Urinary bladder (tissue), 4 donors: ENCODE measurements at places on chromosomes 7 and 10. TPM values are rescaled to one million over a fixed set of nuclear protein-coding genes. Genes with fewer than 3 reads are reported as not detected.

DNA sequence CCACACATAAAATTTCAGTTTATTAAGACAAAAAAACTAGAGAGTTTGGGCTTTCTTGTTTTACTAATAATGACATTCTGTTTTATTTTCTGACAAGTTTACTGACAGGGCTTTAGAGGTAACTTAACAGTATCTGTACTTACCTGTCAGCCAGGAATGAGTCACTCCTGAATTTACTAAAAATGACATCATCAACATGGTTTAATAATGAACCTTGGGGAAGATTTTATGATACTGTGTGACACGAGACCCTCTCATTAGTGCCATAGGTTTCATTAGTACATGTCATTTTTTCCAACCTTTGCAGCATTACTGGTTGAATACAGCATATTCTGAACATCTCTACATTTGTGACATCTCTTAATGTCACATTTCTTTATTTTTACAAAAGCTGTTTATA, 131.1 kb downstream of the KCND2 start:
- DNase-seq, result no peak

DNA sequence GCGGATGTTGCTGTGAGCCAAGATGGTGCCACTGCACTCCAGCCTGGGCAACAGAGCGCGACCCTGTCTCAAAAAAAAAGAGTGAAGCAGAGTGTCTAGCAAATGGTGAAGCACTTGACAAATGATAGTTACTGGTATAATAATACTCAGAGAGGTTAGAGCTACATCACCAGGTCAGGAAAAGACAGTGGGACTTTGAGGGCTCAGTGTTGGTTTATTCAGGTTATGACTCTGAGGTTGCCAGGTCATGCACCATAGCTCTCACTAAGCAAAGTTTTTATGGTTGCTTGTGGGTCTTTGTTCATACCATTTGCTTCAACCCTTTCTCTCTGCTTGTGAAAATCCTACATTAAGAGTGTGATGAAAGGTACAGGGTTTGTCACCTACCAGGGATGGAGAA, 13.6 kb downstream of the MRPS33 start:
- DNase-seq, result no peak

GRCh38 chr7:106127984-106128780, 16.1 kb upstream of the SYPL1 start:
- DNase-seq, result no peak

DNA sequence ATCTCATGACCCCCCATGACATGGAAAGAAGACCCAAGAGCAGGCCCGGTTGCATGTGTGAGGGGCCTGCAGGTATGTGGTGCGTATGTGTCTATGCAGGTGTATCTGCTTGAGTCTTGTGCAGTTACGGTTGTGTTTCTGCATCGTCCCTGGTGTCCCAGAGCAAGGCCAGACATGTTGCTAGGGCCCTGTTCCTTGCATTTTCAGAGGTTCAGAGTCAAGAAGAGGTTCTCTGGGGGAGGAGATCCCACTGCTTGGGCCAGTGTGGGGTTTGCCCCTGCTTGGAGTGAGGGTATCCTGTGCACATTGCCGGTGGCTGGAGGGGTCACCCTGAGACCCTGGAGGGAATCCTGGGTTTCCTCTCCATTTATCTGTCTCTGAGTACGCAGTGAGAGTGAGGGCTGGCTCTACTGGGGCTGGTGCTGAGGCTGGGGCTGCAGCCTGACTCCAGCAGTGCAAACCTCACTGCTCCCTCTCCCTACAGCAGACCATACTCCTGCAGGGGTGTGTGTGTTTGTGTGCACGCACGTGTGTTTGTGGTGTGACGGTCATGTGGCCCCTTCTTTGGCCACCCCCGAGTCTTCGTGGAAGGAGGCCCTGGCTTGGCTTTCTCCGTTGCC, 4.1 kb downstream of the TRIM8 start:
- DNase-seq, result no peak

Gene CRHR2
- polyA plus RNA-seq, result 0.03 TPM

Gene LGI1
- 1.8 TPM for polyA plus RNA-seq

- DNase-seq, result no peak
Observed at GRCh38 chr7:107494884-107495283, 25.0 kb downstream of the GPR22 start.

Gene IGF2BP3
- polyA plus RNA-seq, result 0.27 TPM

DNA sequence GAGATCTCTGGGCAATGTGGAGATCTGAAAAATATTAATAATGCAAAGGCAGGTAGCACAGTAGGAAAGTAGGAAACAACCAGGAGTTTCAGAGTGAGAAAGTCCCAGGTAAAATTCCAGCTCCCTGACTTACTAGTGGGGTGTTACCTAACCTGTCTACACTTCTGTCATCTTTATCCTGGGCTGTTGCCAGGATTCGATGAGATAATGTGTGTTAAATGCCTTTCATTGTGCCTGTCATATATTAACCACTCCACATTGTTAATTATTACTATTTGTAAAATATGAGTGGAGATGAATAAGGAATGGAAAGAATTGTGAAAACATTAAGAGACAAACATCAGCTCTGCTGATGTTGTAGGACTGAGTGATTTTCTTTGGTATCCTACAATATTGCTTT, 50.0 kb upstream of the FRMD4A start:
- no peak for DNase-seq

Gene TMEM229A
- 0.73 TPM for polyA plus RNA-seq

DNA sequence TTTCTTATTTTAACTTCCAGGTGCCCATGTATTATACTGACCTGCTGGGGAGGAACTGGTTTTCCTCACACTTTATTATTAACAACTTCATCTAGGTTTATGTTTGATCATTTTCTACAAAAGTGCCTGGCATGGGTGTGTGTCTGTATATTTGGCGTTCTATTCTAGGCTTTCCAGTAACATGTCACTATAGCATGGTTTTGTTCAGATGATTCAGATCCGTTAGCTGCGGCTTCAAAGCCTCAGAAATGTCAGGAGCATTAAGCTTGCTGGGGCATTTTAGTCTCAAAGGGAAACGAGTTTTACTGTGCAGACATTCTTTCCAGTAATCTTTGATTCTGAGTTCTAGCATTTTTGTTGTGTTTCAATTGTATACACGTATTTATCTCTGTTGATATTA, 2.3 kb downstream of the INPP5A start:
- DNase-seq, result no peak

Gene NKX1-2
- polyA plus RNA-seq, result not detected

DNA sequence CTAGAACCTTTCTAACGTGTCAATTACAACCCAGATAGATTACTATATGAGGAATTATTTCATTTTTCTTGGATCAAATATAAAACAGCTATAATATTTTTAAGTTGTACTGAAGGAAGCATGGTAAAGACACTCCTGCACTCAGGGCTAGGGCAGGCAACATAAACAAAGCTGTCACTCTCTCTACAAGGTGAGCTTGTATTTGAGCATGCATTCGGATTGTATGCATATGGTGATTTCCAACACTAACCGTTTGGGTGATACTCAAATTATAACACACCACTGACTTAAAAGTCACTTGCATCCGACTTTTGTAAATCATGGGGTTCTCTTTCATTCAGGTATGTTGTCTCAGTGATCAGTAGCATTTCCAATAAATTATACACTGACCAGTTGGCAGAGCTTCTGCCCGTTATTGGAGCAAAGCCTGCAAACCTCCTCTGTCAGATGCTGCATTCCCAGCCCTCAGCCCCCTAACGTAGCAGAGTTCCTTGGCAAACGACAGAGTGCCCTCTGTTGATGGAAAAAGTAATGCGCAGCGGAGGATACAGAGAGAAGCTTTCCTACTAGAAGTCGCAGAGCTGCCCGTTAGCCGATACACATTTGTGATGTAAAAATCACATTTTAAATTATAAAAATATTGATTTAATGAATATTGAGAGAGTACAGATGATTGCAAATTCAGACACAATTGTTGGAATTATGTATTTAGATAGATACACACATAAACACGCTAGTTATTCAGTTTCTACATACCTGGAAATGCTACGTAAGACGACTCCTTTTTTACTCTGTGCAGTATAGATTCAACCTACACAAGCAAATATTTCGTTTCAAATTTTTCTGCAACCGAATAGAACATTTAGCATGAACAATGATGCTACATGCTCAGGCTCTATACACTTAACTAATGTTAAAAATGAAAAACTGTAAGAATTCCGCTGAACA, 173.9 kb upstream of the SP4 start:
- DNase-seq, result peak; percentile 64

Gene CAV2
- polyA plus RNA-seq, result 86.5 TPM

Gene CTAGE8
- 0.42 TPM for polyA plus RNA-seq

DNA sequence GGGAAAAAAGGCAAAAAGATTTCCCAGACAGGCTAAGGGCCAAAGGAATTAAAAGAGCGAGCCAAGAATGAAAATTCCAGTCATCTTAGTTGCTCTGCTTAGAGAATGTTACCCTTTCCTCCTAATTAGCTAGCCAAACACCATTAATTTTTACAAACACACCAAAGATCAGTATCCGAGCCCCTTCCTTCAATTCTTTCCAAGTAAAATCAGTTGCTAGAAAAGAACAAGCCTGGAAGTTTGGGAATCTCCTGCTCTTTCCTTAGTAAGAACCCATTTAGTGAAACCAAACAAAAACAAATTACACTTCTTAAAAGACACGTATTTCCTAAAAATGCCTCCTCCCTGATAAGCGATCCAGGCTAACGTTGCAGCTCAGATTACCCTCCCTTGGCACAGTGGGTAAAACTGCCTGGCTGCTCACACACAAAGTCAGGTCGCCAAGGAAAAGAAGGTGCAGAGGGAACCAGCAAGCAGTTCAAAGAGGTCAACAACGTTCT, 57.1 kb upstream of the ABLIM1 start:
- no peak for DNase-seq

DNA sequence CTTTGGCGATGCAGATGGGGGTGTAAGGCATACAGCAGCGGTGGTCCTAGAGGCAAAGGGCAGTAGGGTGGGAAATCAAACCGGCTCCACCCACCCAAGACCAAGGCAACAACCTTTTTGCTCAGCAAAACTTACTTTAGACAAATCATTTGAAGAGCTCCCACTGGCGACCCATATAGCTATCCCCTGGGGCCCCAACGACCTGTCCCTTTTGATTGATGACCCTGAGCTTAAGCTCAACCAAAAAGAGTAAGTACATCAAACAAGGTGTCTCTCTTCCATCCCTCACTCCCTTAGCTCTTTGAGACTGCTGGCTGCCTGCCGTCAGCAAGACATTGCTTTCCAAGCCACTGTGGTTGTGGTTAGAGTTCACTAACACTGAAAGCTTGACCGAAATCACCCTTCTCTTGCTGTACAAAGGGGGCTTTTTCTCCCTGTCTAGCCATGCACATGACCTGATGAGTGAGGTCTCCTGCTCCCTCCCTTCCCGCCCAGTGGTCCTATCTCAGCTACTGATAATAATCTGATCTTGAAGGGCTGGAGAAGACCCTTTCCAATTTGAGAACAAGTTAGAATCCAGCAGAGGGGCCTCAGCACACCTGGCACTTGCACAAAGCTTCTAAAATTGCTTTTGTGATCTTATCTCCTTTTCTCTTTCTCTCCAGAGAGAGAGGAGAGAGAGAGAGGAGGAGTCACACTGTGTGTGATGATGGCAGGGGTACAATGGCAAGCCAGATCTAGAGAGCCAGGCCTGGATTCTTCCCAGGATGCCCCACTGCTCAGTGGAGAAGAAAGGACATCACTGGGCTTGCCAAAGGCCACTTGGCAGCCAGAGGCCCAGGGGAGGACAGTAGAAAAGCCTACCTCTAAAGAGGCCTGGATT, 42.2 kb downstream of the XPNPEP1 start:
- DNase-seq, result no peak

Gene FAM24B
- 1.8 TPM for polyA plus RNA-seq

Gene LIPF
- not detected for polyA plus RNA-seq

Gene TRIM73
- polyA plus RNA-seq, result 3.1 TPM

- no peak for DNase-seq
Observed at GRCh38 chr7:18655912-18656311, 160.4 kb downstream of the HDAC9 start.

GRCh38 chr7:155800741-155801267, 11.5 kb downstream of the SHH start:
- no peak for DNase-seq

Gene CHCHD1
- 46.9 TPM for polyA plus RNA-seq

Gene RAB19
- 0.10 TPM for polyA plus RNA-seq

Gene ZNF679
- polyA plus RNA-seq, result not detected

- DNase-seq, result no peak
Observed at GRCh38 chr10:90929179-90929578, 8.3 kb upstream of the ANKRD1 start.

Gene GBX1
- polyA plus RNA-seq, result not detected

DNA sequence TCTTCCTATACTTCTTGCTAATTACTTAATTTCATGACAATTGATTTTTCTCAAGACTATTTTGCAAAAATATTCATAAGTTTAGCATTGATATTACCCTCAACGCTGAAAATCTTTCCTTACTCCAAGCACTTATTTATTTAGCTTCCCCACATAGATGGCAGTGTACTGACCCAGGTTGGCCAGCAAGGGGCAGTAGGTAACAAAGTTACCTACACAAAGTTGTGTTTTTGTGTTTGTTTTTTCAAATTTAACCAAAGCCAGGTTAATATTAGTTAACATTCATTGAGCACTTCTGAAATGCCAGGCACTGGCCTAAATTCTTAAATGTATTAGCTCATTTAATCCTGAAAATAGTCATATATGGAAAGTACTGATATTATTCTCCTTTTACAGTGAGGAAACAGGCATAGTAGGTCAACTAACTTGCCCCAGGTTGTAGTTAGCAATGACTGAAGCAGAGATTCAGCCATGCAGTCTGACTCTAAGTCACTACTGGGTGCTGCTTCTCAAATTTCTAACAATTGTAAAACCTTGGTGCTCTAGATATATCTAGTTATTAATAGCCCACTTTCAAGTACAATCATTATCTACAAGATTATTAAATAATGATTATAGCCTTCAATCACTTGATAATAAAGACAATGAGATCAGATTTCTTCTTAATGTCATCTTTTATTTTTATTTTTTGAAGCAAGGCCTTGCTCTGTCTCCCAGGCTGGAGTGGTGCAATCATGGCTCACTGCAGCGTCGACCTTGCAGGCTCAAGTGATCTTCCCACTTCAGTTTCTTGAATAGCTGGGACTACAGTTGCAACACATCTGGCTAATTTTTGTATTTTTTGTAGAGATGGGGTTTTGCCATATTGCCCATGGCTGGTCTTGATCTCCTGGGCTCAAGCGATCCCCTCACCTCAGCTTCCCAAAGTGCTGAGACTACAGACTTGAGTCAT, 5.8 kb upstream of the GGCT start:
- DNase-seq, result no peak

GRCh38 chr7:123468303-123468702, 66.1 kb downstream of the IQUB start:
- no peak for DNase-seq

Gene AKR1C1
- polyA plus RNA-seq, result 124 TPM

DNA sequence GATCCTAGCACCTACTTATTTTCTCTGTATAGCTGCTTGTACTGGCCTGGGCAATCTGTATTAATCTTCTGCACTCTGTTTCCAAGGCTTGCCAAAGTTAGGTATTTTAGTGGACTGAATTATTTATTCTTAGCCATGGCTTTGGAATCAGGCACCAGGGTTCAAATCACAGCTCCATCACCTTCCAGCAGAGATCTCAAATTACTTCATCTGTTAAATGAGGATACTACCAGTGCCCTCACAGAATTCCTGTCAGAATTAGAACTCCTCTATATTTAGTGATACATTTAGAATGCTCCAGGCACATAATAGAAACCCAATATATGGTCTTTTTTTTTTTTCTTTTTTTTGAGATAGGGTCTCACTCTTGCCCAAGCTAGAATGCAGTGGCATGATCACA, 17.6 kb downstream of the ARMH3 start:
- no peak for DNase-seq
